Frontal cortex (tissue), 4 donors: ENCODE measurements at places on chromosomes 3 and 15.

- DNase-seq, result no peak
Observed at GRCh38 chr3:29559741-29560465, 279.0 kb downstream of the RBMS3 start.

DNA sequence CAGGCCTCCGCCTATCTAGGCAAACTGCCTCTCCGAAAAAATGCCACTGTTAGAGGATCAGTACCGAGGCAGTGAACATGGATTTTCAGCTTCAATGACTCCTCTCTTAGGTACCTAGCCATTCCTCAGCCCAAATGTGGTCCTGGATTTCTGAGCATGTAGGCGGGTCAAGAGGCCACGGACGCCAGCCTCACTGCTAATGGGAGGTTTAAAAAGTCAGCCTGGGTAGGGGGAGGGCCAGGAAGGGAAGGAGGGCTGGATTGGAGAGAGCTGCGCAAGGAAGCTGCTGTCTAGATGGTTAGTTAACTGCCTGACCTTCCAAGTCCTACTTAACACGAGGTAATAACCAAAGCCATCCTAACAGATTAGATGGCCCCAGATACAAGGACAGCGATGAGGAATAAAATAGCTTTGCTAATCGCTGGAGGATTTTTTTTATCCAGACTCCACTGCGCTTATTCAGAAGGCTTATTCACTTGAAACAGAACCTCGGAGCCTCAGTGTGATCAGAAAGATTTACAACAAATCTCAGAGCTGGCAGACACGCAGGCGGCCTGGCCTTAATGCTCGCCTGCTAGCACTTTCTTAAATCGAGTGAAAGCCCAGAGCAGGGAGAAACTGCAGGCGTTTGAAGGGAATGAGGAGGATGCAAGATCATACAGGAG, 34.3 kb downstream of the TLE3 start:
- no peak for DNase-seq

DNA sequence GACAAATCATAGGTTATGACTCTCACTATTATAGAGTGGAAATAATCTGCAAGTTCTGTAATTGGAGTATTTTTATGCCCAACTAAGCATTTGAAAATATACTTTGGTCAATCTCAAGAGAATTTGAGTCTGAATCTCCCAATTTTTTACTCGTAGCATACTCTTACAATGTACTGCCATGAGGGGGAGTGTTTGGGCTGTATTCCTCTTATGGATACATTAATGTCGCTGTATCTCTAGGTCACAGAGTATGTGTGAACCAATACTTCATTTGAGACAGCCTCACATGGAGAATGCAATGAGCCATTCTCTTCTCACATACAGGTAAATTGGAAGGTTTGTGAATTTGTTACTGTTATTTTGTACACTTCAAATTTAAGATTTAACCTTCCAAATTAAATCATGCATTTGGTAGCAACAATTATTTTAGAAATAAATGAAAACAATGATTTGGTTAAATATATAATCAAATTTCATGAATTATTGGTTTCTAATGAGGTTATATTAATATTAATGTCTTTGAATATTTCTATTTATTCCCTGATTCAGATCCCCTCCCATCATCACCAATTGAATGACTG, 5.5 kb upstream of the CD200 start:
- peak; percentile 22 for DNase-seq

- DNase-seq, result no peak
Observed at GRCh38 chr3:134463676-134464063, 22.1 kb downstream of the ANAPC13 start.

DNA sequence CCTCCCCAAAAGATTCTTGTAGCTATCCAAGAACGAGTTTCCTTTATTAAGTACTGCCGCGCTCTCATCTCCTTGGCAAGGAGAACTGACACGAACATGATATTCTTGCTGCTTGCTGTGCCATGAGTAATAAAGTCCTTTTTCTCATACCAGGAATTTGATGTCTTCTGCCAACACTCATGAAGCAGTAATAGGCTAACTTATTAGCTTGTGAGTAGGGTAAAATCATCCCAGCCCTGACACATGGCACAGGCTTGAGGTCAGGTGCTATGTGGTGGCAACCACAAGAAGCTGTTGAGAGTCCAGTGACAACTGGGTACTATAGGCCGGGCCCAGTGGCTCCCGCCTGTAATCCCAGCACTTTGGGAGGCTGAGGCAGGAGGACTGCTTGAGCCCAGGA, 22.7 kb upstream of the UBXN7 start:
- DNase-seq, result no peak

- DNase-seq, result no peak
Observed at GRCh38 chr15:64305261-64305660, 50.7 kb downstream of the CSNK1G1 start.

DNA sequence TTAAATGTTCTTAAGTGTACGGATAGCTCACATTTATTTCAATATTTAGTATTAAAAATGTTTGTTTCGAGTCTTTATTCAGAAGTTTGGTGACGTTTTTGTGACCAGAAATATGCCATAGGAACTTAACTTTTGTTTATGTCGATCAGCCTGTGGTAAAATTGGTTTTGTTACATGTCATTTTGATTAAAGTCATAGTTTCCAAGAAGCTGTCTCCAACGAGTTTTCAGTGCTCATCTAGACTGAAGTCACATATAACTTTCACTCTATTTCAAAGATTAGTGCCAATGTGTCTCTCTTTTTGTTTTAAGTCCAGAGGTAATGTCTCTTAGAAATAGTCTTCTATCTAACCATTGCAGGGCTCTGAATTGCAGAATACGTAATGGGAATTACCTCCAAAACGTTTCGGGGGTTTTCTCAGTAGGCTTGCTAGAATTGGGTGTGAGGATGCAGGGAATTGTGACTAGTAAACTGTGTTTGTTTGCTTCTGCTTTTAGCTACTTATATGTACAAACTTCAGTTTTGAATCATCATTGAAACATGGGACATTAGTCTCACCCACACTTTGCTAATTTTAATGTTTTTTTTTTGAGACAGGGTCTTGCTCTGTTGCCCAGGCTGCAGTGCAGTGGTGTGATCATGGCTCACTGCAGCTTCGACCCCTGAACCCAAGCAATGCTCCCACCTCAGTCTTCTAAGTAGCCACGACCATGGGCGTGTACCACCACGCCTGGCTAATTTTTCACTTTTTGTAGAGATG, 3.0 kb downstream of the BUB1B start:
- no peak for DNase-seq

- DNase-seq, result no peak
Observed at GRCh38 chr3:155089495-155089894, 9.4 kb downstream of the MME start.

- peak; percentile 32 for DNase-seq
Observed at GRCh38 chr3:141410408-141410807, 42.1 kb downstream of the ZBTB38 start.

GRCh38 chr15:46266661-46267060, 631.8 kb downstream of the SQOR start:
- no peak for DNase-seq

DNA sequence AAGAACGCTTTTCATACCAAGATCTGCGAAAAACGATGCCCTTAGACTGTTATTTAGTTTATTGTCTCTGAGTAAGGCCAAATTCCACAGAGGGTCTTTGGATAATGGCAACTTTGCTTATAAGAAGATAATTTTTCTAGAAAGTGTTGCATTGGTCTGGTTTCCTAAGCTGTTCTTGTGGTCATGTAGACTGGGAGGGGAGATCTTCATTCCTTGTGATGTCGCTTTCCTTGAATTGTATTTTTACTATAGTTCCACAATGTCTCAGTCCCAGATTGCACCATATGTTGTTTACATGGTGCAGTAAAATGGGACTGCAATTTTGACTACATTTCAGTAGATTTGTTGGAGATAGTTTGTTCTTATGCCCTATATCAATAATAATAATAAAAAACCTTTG, 28.8 kb upstream of the ST3GAL6 start:
- no peak for DNase-seq

GRCh38 chr15:69279636-69280035, 19.1 kb upstream of the PAQR5 start:
- no peak for DNase-seq

- no peak for DNase-seq
Observed at GRCh38 chr3:32414522-32415202, 23.0 kb downstream of the CMTM7 start.

GRCh38 chr15:25245801-25246622, 192.8 kb downstream of the UBE3A start:
- no peak for DNase-seq

GRCh38 chr15:48016865-48017264, 103.9 kb upstream of the SLC24A5 start:
- no peak for DNase-seq

DNA sequence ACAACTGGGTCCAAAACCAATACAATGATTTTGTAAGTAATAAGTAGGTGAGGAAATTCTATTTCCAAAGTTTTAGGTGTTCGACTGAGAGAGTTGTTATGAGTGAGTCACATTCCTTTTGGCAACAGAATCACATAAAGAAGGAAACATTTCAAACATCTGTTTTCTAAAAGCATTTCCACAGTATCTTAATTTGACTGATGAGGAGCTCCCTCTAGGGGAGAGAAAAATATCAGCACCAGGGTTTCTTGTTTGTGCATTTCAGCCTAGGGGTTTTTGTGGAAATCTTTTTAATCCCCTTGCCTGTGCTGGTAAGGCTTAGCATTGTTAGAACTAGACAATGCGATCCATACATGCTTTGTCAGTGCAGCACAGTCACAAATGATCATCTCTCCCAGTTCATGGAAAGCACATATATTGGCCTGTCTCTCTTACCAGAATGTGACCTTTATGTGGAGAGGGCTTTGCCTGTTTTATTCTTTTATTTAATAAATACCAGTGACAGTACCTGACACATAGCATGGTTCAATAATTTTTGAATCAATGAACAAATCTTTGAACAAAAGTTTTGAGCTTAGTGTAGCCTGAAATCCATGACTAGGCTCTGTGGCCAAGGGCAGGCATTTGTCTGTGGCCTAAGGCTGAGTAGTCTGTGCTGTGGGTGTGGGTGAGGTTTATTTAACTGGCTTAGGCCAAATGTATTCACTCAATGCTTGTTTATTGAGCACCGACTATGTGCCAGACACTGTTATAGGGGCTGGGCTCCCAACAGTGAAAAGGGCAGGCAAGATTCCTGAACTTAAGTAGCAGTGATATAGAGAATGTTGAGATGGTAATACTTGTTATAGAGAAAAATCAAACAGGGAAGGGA, 21.1 kb upstream of the IQCF6 start:
- DNase-seq, result no peak
